SK-N-SH (cell line): ENCODE measurements at places on chromosomes 5 and 9. TPM values are rescaled to one million over a fixed set of nuclear protein-coding genes. Genes with fewer than 3 reads are reported as not detected.

PCDHGA6 gene
- polyA plus RNA-seq: 1.4 TPM in 2 replicates

- no peak for DNase-seq
These were observed 1.4 kb downstream of the IL9 start for GRCh38 chr5:135894276-135894675.

MYOT gene
- 0.02 and 0.06 TPM in 2 replicates for polyA plus RNA-seq

GRCh38 chr9:91001146-91001611 lies 199.6 kb downstream of the SYK start:
- peak; percentile 32 for DNase-seq

PRDM9 gene
- polyA plus RNA-seq: not detected in 2 replicates

CXCL14 gene
- polyA plus RNA-seq: 0.05 and 0.08 TPM in 2 replicates

ORM2 gene
- polyA plus RNA-seq: not detected in 2 replicates

- no peak for DNase-seq
These were observed 16.8 kb downstream of the SH3RF2 start for GRCh38 chr5:145953202-145953601.

- no peak for DNase-seq
These were observed 11.4 kb downstream of the YTHDC2 start for GRCh38 chr5:113524927-113525326.

- no peak for DNase-seq
These were observed 155.4 kb upstream of the COL5A1 start for GRCh38 chr9:134486143-134486591.
